Inflammatory macrophage (primary cell): ENCODE measurements at places on chromosomes 3 and 15.

DNA sequence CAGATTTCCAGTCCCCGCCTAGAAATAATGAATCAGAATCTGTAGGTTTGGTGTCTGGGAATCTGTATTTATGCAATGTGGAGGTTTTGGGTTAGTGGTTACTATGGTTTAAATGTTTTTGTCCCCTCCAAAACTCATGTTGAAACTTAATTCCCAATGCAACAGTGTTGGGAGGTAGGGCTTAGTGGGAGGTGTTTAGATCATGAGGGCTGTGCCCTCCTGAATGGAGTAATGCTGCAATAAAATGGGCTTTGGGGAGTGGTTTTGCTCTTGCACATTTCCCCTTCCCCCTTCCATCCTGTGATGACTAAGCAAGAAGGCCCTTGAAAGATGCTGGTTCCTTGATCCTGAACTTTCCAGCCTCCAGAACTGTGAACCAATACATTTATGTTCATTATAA is 9.2 kb upstream of the RFC4 start:
- peak; percentile 82 for DNase-seq

DNA sequence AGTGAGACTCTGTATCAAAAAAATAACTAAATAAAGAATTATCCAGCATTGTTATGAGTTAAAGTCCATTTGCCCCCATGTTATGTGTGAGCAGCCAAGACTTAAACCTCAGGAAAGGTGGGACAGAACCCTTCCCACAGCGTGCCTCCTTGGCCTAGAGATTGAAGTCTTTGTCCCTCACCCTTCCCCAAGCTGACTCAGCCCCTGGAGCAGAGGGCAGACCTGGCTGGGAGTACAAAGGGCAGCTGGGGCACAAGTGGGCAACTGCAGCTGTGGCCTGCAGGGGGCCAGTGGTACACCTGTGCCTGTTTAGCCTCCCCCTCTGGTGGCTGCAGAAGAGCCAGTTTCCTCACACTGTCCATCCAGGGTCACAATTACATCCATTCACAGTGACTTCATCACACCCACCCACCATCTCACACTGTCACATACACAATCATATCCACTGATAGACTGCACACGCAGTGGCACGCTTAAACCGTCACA is 940 bp upstream of the ACY1 start:
- no peak for DNase-seq

GRCh38 chr3:127779747-127780146 is 42.6 kb downstream of the MGLL start:
- DNase-seq: peak; percentile 80

DNA sequence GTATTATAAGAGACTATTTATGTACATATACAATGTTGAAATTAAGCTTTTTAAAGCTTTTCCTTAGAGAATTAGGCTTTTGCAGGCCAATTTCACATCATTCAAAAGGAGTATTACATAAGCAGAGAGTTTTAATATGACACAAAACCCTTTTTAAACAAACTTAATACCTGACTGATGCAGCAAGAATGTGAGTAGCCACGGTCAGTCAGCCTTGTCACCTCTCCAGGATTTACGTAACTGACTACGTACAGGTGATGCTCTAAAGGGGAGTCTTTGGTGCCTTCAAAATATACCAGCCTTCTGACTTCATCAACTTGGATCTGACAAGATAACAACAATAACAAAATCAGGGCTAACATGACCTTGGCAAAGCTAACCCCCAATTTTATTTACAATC is 44.2 kb upstream of the IGDCC4 start:
- no peak for DNase-seq

DNA sequence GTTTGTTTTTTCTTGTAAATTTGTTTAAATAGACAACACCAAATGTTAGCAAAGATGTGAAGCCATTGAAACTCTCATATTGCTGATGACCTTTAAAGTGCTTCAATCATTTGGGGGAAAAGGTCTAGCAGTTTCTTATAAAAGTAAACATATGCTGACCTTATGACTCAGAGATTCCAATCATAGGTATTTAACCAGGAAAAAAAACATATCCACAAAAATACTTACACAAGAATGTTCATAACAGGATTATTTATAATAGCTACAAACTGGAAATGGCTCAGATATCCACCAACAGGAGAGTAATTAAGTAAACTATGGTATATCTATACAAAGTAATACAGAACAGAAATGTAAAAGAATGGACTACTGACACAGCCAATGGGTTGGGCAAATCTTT is 27.1 kb upstream of the RORA start:
- no peak for DNase-seq

GRCh38 chr3:112667599-112667998 is 26.7 kb upstream of the CCDC80 start:
- no peak for DNase-seq

DNA sequence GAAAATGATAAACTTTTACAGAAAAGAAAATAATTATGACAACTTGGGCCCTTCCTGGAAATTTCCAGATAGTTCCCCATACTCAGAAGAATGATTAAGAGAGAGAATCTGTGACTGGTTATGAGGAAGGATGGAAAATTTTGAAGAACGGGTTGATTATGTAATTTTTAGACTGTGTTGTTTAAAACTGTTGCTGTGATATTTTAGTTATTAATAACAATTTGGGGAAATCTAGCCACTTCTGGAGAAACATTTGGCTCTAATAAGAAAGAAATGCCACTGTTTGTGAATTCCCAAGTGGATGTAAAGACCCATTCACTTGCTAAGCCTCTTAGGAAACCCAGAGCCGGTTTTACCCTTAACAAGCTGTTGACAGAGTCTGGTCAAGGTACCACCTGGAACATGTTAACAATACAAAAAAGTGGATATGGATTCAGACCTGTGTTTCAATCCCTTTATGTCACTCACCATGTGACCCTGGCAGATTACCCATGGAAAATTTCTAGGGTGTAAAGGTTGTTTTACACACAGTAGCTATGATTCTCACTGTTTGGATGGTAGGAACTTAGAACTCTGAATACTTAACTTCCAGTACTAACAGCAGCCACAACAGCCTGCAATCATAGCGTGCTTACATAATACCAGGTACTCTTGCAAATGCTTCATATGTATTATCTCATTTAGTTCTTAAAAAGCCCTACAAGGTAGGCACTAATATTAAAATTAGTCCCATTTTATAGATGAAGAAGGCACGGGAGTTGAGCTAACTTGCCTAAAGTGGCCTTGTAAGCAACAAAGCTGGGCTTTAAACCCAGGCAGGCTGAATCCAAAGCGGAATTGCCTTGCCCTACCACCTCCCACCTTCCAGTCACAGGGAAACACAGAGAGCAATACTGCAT is 32.0 kb downstream of the ZBTB38 start:
- DNase-seq: peak; percentile 12

GRCh38 chr3:141103067-141103466 is 51.9 kb downstream of the SPSB4 start:
- no peak for DNase-seq

DNA sequence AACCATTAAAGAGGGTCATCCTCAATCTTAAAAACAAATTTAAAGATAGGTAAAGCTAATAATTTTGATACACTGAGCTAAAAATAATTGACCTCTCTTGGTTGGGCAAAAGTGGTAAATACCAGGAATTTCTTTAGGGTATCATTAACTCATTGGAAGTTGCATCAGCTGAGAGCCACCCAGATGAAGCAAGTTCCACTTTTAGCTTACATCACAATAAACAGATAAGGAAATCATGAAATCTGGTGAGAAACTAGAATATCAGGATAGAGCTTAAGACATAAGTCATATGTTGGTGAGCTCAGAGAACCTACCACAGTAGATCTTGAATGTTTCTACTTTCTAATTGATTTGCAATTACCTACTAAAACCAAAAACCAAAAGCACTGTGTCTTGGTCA is 97.4 kb upstream of the SLC2A2 start:
- peak; percentile 52 for DNase-seq

GRCh38 chr3:87900061-87900460 is 158.7 kb downstream of the CGGBP1 start:
- DNase-seq: no peak

DNA sequence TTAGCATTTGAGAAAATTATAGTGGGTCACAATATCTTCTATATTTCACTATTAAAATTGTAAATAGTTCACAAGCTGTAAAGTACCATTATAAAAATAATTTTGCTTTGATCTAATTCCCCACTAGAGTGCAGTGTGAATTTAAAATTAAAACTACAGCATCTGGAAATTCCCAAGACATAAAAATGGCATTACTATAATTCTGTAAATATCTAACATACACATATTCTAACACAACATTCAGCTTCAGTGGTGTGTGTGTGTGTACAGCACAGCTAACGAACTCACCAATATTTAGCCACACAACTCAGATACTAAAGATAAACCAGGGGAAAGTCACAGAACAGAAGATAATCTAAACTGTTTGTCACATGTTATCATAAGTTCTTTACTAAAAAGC is 424.9 kb upstream of the ZNF385D start:
- DNase-seq: no peak

DNA sequence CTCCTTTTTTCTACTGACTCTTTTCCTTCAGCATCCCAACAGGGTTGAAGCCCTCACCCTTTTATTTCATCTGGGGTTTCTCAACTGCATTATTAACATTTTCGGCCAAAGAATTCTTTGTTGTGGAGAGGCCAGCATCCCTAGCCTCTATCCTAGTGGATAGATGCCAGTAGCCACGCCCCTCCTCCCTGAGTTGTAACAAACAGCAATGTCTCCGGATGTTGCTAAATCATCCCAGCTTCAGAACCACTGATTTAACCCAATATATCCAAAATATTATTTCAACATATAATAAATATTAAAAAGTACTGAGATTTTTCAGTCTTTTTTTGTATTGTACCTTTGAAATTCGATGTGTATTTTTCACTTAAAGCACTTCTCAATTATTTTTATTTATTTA is 2.0 kb upstream of the RNF111 start:
- DNase-seq: no peak

GRCh38 chr15:90047956-90048575 is 46.9 kb downstream of the ZNF710 start:
- no peak for DNase-seq

DNA sequence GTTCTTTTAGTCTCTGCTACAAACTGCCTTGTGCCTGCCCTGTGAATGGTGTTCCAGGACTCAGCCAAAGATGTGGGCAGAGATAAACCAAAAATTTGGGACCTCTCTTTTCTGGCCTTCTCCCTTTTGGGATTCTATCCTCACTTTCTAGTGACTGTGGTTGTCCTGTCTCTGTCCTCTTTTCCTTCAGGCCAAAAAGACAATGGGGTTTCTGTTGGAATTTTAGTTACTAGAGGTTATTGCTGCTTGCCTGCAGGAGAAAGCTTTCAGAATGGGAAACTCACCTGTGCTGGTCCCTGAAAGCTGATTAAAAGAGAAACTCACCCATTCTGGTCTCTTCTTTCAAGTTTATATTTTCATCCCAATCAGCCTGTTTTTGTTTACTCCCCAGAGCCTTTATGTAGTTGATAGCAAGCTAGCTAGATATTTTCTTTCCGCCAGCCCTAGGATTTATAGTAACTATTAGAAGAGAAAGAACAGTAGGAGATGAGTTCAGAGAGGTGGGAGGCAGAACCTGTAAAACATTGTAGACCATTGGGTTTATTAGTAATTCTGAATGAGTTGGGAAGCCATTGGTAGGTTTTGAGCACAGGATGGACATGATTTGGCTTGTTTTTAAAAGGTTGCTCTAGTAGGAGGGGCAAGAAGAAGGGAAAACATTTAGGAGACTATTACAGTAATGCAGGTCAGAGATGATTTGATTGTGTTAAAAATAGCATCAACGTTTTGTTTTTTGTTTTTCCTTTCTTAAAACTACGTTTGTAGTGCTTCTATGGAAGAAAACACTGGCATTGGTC is 138.9 kb downstream of the TCF12 start:
- no peak for DNase-seq

DNA sequence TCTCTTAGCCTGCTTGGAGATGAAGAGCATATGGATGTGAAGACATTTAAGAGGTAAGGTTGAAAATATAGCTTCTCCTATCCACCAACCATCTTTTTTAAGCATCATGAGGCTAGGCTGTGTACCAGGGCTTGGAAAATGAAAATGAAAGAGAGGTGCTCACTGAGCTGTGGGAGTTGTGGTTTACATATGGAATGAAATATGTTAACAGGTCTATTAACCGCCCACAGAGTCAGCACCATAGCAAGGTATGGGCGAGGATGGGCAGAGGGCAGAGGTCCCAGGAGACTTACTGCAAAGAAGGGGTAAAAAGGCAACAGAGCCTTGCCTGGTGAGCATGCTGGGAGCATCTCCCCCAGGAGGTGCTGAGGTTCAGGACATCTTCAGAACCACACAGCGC is 273.1 kb downstream of the GABRG3 start:
- no peak for DNase-seq

DNA sequence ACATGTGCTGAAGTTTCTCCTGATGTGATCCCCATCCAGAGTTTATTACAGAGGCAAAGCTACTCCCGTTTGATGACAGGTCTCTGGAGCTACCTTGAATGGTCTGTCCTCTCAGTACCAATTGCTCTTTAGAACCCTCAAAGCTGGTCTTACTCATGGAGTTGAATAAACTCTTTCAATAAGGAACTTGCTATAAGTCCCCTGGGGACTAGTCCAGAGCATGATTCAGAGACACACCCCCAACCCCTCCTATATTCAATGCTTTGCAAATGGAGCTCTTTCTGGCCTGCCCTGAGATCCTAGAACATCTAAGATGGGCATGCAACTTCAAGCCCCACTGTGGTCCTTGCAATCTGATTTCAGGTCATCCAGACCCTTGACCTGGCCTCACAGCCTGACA is 23.9 kb upstream of the TPM1 start:
- DNase-seq: no peak
